SIG-M5 (cell line): ENCODE measurements at places on chromosomes 11 and 22.

GRCh38 chr11:69443138-69443967 is 38.1 kb upstream of the LINC01488 start:
- no peak for DNase-seq

DNA sequence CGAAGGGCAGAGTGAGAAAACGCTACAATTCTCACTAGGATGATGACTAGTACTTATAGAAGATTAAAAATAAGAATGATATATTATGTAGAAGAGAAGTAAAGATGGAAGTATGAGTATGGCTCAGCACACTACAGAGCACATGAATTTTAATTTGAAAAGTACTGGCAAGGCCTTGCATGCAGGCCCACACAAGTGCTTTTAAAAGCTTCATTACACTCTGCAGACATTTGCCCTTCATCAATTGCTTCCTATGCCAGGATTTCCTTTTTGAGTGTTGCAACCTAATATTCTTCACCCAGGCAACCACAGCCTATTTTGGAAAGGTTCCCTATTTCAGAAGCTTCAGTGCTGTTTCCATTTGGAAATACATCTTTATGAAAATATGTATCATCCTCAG is 81.1 kb downstream of the LARGE2 start:
- no peak for DNase-seq

DNA sequence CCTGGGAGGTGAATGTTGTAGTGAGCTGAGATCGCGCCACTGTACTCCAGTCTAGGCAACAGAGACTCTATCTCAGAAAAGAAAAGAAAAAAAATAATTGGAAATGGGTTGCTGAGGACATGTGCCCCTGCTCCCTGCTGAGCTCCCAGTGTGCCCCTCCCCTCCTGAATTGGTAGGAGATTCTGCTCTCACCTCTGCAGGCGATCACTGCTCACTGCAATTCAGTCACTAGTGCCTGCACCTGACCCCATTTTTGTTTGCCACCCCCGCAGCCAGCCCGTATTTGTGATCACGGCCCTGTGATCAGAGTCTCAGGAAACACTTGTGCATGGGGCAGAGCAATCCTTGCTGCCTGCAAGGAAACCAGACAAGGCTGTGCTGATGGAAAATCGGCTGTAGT is 16.3 kb upstream of the SEC14L3 start:
- DNase-seq = no peak

GRCh38 chr11:127027789-127028188 is 27.2 kb upstream of the KIRREL3 start:
- DNase-seq = no peak

DNA sequence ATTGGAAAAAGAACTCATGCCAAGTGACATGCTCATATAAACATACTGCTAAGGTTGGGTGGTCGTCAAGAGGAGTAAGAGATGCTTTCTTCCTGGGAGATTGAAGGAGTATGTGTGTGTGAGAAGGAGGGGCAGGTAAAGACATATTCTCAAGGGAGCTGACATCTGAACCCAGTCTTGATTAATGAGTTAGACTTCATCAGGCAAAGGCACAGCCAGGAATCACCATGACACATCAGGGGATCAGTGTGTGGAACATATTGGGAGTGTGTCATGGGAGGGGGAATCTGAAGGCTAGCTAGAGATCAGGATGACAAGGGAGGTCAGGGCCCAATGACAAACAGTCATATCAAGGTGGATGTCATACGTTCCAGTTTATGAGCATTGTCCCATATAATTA is 14.9 kb downstream of the CNTF start:
- DNase-seq = no peak

GRCh38 chr11:44329472-44330230 is 19.7 kb upstream of the ALX4 start:
- DNase-seq = no peak

GRCh38 chr22:46233231-46233630 is 16.9 kb downstream of the CDPF1 start:
- no peak for DNase-seq

- no peak for DNase-seq
Measured at GRCh38 chr11:12997168-12997567, 11.9 kb upstream of the RASSF10 start.

DNA sequence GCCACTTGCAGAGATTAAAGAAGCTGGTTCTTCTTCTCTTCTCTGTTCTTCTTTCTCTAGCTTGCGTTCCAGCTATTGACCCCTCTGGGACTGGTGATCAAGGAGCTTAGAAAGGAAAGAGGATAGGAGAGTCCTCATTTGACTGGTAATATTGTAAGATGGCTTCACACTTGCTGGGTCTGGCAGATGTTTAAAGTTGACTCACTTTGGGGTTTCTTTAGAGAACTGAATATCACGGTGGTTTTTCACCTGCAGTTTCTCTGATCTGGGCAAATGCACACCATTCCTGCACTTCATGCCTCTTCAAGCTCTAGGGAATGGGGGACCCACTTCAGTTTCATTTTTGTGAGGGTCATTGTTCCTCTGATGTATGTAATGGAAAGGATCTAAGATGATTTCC is 41.8 kb upstream of the DEUP1 start:
- DNase-seq = no peak

DNA sequence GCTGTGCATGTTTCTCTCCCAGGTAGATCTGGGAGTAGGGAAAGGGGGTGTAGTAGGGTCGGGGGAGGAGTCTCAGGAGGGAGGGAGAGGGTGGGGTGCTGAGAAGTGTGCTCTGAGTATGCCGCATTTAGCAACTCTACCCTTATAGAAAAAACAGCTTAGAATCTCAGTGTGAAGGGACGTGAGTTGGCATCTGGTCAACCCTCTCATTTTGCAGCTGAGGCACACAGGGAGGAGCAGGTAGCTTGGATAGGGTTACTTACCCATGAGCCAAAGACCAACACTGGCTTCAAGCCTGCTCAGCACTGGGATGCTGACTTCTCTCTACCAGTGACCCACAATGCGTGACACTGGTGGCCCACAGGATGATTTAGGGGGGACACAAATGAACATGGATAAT is 95.9 kb downstream of the FBXO7 start:
- no peak for DNase-seq

- no peak for DNase-seq
Measured at GRCh38 chr11:71363721-71364120, 84.5 kb downstream of the DHCR7 start.

GRCh38 chr11:46359953-46360352 is 12.7 kb downstream of the DGKZ start:
- DNase-seq = no peak

GRCh38 chr11:99015634-99016454 is 4.9 kb upstream of the CNTN5 start:
- no peak for DNase-seq

DNA sequence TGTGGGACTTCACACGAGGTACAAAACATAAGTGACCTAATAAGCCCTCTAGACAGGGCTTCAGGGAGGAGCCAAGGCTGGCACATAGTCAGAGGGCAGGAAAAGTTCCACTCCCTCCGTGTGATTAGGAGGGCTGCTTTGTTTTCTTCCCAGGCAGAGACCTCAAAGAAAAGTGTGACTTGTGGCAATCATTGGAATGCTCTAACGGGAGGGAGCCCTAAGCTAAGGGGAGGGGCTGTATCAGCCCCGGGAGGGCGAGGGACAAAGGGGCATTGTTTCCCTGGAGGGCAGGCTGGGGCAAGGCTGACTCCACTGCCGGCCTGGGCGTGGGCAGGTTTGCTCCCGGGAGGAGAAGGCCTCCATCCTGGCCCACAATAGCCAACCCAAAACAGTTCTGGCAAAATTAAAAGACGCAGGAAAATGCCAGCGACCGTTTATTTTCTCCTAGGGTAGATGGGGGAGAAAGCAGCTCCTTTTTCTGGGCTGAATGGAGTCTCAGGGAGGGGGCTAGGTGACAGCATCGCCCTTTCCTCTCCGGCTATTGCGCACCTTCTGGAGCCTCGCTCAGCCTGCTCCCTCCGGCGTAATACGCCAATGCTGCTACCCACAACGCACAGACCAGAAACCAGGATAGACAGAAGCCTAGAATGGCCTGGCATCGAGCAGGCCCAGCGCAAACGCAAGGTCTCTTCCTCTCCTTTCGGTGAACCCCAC is 60.2 kb downstream of the ENDOD1 start:
- DNase-seq = no peak

GRCh38 chr11:1230456-1231395 is 7.9 kb downstream of the MUC5B start:
- DNase-seq = no peak

DNA sequence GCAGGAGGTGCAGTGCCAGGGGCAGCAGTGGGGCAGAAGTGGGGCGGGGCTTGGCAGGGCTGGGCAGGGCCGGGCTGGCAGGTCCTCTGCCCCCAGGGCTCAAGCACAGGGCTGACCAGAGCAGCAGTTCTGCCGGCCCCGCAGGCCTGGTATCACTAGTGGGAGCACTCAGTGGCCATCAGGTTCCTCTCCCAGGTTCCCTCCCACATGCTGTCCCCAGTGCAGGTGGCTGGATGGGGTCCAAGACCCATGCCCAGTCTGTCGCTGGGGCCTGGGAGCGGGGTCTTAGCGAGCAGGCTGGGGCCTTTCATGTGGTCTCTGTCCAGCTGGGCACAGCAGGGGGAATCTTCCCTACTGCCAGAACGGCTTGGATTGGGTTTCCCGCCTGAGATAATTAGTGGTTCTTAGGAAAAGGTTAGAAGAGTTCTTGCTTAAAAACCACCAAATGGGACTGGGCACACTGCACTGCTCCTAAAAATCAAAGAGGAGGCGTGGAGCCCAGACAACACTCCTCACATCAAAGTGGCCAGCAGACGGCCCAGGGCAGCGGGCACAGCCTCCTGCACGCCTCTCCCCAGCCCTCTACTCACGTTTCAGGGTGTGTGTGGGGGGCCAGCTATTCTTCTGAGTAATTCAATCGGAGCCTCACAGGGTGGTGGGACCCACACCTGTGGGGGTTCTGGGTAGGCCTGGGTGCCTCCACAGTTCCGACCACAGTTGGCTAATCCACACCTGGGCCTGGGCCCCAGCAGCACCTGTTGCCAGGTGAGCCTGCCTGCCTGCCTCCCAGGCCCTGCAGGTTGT is 45.6 kb downstream of the TPCN2 start:
- no peak for DNase-seq

DNA sequence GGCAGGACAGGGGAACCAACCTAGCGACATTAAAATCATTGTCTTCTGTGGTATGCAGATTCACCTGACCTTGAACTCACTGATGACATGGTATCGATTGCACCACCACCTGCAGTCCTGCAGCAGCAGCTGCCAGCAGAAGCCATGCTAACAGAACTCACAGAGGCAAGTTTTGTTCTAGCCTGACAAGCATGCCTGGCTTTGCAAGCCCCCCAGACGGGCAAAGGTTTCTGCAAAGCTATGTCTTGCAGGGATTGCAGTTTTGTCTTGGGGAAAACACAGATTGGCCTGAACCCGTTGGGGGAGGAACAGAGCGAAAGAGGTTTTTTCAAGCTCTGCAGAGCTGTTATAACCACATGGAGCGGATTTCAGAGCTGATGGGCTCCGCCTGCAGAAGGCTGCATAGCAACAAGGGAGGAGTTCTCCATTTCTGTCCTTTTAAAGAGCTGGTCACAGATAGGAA is 221.0 kb downstream of the HIPK3 start:
- DNase-seq = no peak

DNA sequence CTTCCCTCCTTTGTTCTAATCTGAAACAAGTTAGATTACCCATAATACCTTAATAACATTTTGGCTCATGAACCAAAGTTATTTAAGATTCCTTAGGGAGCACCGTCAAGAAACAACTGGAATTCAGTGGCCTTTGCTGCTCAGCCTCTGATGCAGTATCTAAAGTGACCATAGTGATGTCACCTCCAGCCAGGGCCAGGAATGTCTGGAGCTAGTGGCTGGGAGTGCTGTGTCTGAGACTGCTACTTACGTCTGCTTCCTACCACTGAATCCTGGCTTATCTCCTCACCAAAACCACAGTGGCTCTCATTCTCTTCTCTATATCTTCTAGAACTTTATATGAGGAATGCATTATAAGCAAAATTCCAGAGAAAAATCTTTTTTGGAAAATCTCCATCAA is 658.0 kb downstream of the DLG2 start:
- no peak for DNase-seq

- DNase-seq = no peak
Measured at GRCh38 chr11:2945031-2945756, 16.0 kb upstream of the PHLDA2 start.

DNA sequence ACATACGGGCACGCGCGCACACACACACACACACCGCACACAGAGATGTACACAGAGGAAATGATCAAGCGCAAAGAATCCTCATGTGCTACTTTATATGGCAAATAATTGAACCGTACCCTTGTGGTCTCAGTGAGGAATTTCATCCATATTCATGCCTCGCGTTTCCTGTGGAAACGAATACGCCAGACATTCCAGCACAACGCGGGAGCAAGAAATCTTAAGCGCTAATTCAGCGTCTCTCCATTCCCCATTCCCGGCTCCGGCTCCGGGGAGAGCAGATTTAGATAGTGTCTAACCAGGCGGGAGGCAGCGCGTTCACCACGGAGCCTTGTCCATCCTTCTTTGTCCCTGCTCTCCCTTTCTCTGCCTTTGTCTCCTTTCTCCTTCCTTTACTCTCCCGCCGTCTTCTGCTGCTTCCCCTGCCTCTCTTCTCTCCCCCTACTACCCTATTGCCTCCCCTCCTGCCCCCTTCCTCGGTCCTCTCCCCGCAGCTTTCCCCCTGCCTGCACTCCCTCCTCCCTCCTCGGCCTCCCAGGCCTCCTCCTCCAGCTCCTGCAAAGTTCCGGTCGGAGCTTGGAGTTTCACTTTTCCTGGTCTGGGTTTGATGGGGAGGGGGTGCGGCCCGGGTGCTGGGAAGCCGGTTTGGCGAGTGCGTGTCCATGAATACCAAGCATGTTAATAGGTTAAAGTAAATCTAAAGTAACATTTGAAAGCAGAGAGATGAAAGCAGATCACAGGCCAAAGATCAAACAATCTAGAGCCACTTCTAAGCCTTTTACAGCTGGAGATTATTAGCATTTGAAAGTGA is 579.3 kb downstream of the BUD13 start:
- DNase-seq = no peak

GRCh38 chr11:123580557-123581275 is 73.7 kb downstream of the SCN3B start:
- DNase-seq = no peak

- DNase-seq = no peak
Measured at GRCh38 chr22:29831186-29831921, 6.7 kb downstream of the ASCC2 start.

GRCh38 chr22:17114898-17115235 is 6.3 kb downstream of the TMEM121B start:
- DNase-seq = no peak

- no peak for DNase-seq
Measured at GRCh38 chr11:60161766-60162165, 21.1 kb downstream of the MS4A6A start.

DNA sequence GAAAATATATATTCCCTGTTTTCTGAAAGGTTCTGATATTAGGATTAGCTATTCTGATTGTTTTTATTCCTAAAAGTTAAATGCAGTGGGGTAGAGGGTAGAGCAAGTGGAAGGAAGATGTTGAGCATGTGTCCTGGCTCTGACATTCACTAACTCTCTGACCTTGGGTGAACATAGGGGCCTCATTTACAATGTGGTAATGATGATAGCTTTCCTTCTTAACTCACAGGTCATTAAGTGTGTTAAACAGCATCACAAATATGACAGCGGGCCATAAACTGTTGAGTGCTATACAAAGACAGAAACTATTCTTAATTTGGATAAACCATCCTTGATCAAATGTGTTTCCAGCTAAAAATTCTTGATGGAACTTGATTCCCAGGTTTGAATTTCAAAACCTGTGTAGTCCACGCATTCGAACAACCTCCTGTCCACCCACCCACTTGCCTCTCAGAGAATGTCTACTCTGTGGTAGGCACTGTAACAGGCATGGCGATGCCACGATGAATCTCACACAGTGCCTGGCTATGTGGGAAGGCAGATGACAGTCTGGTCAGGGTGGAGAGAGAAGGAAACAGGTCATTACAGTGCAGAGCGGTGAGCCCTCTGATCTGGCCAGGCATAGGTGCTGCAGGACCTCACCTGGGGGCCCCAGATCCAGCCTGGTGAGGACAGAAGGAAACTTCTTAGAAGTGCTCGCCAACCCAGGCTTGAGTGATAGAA is 19.3 kb upstream of the PEX26 start:
- no peak for DNase-seq
